ENCODE measurements at places on chromosomes 16 and 17. TPM values are rescaled to one million over a fixed set of nuclear protein-coding genes. Genes with fewer than 3 reads are reported as not detected.

DNA sequence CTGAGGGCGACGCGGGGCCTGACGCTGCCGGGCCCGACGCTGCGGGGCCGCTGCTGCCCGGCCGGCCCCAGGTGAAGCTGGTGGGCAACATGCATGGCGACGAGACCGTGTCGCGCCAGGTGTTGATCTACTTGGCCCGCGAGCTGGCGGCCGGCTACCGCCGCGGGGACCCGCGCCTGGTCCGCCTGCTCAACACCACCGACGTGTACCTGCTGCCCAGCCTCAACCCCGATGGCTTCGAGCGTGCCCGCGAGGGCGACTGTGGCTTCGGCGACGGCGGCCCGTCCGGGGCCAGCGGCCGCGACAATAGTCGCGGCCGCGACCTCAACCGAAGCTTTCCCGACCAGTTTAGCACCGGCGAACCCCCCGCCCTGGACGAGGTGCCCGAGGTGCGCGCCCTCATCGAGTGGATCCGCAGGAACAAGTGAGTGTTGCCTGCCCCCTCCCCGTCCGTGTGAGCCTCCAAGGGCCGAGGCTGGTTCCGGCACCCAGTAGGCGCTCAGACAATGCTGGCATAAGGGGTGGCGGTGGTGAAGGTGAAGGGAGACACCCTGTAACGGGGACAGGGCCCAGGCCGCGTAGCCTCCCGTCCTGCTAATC lies 676 bp downstream of the CPD start:
- no peaks in the 10 kb centered on the region for H3K36me3 ChIP-seq
- H3K27ac ChIP-seq: peak overlapping the region; percentile 93
- DNase-seq: peak; percentile 88

KRT14 gene
- total RNA-seq: not detected

DNA sequence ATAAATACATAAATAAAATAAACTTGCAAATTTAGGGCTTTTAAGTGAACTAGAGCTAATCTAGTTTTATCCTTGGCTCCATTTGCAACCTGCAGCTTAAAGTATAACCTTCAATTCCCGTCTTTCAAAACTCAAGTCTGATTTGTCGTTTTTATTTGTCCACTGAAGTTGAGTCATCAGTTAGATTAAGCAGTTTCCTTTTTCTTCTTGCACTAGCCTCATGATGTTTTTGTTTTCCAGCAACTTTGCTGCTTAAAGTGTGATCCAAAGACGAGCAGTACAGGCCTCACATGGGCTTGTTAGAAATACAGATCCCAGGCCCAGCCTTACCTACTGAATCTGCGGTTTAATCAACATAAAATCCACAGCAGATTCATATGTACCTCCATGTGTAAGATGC lies 13.8 kb downstream of the ARSG start:
- no peaks in the 10 kb centered on the region for H3K36me3 ChIP-seq
- no peak for DNase-seq
- no peak overlapping the region for H3K4me3 ChIP-seq
- no peaks in the 10 kb centered on the region for H3K27me3 ChIP-seq
- H3K27ac ChIP-seq: no peak overlapping the region
- H3K4me1 ChIP-seq: no peaks in the 10 kb centered on the region

DYNLRB2 gene
- total RNA-seq: 1.1 TPM

DNA sequence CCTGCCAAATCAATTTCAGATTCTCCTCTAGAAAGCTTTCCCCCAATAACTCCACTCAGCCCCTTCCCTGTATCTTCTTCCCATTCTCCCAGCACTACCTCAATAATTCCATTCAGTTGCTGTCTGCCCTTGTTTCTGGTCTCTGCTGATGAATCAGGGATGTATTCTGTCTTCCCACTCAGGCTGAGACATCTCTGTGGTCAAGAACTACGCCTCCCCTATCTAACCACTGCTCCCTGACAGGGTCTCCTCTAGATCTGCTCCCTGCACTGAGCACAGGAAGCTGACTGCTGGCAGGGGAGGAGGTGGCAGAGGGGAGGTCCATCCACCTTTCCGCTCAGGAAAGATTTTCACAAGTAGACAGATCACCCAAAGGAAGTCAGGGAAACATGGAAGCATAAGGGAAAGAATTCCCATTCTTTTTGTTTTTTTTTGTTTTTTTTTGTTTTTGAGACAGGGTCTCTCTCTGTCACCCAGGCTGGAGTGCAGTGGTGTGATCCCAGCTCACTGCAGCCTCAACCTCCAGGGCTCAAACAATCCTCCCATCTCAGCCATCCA lies 16.9 kb upstream of the SP2 start:
- peak overlapping the region; percentile 38 for H3K27ac ChIP-seq
- no peaks in the 10 kb centered on the region for H3K36me3 ChIP-seq
- DNase-seq: no peak
- H3K27me3 ChIP-seq: no peaks in the 10 kb centered on the region
- peaks cover 15% of the 10 kb centered on the region for H3K4me1 ChIP-seq

KCNJ18 gene
- total RNA-seq: not detected

CTRL gene
- 4.2 TPM for total RNA-seq

GAST gene
- not detected for total RNA-seq

GRCh38 chr17:75759457-75759856 lies 5.5 kb downstream of the GALK1 start:
- no peak overlapping the region for H3K4me3 ChIP-seq
- H3K27ac ChIP-seq: no peak overlapping the region
- DNase-seq: no peak
- H3K4me1 ChIP-seq: peaks cover 10% of the 10 kb centered on the region

ANKRD40CL gene
- total RNA-seq: not detected

- H3K4me1 ChIP-seq: peaks cover 6% of the 10 kb centered on the region
- DNase-seq: no peak
- H3K27ac ChIP-seq: no peak overlapping the region
- H3K36me3 ChIP-seq: no peaks in the 10 kb centered on the region
These were observed 10.0 kb downstream of the TMEM235 start for GRCh38 chr17:78241277-78242023.

EXOC3L1 gene
- total RNA-seq: 10.5 TPM

DNA sequence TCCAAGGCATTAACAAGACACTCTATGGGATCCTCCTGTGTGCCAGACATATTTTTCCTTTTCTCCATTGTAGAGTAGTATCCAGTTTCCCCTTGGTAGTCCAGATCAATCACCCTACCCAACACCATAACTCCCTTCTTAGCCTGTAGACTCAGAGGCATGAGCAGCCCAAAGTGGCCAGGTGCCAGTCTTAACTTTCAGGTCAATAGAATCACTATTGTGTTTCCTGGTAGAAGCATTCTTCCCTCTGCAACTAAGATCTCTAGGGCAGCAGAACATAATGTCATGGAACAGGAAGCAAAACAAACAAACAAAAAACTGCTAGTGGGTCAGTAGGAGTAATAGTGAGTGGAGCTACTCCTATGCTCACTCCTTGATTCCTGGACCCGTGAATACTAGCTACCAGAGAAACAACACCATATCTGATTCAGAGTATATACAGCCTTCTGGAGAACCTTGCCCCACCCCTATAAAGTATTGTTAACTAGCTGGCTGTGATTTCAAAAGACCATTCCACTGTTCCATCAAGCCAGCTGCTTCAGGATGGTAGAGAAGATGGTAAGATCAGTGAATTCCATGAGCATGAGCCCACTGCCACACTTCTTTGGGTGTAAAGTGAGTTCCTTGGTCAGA lies 11.2 kb upstream of the CLEC19A start:
- no peaks in the 10 kb centered on the region for H3K4me1 ChIP-seq
- DNase-seq: no peak
- H3K27ac ChIP-seq: no peak overlapping the region
- no peaks in the 10 kb centered on the region for H3K36me3 ChIP-seq
- no peaks in the 10 kb centered on the region for H3K27me3 ChIP-seq

CCR7 gene
- 1.5 TPM for total RNA-seq

DNA sequence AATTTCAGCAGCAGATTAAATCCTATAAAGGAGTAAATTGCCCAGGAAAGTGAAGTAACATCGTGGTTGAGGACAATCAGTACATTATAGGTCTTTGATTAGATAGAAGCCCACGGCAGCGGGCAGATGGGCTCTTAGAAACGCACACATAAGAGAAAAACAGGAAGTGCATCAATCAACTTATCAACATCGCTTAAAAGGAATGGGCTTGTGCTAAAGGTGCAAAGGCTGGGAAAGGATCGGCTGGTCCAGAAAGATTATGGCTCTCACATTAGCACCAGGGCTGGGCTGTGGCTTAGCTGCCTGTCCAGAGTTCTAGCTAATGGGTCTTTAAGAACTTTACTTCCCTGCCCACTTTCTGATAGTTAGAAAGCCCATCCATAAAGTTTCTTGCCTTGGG lies 292.0 kb upstream of the TNRC6C start:
- no peak overlapping the region for H3K4me3 ChIP-seq
- H3K36me3 ChIP-seq: no peaks in the 10 kb centered on the region
- H3K27me3 ChIP-seq: no peaks in the 10 kb centered on the region
- no peak for DNase-seq
- H3K4me1 ChIP-seq: peaks cover 3% of the 10 kb centered on the region

DNA sequence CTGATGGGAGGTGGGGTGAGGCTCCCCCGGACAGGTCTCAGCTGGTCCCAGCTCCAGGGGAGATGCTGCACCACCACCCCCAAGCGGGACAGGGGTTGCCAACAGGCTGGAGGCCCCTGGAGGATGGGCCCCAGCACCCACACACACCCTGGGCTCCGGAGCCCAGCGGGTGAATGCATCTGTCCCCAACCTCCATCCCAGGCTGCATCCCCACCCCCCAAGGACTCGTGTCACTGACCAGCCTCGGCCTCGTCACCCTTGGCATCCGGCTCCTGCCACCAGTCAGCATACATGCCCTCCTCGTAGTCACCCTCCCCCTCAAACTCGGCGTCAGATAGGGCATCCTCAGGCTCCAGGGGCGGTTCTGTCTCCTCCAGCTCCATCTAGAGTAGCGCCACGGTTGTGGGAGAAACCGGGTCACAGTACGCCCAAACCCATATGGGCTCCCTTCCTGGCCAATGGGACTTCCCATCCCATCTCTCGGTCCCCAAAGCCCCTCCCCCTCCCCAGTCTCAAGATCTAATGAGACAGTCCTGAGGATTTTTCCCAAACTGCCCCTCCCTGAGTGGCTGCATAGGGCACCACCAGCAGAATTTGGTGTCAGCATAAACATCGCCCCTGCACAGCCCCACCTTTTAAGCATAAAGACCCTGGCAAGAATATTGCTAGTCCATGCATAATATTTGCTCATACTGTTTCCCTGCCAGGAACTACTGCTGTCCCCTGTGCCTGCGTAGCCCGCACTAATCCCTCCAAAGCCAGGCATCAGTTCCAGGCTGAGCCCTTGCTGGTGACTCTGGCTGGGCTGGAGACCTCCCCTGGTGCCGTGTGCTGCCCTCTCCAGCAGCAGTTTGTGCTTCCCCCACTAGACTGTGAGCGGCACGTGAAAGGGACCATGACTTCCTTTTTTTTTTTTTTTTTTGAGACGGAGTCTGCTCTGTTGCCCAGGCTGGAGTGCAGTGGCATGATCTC lies 8.4 kb downstream of the P3H4 start:
- H3K27ac ChIP-seq: no peak overlapping the region
- no peak for DNase-seq
- no peaks in the 10 kb centered on the region for H3K36me3 ChIP-seq
- no peaks in the 10 kb centered on the region for H3K27me3 ChIP-seq
- peaks cover 6% of the 10 kb centered on the region for H3K4me1 ChIP-seq

DNA sequence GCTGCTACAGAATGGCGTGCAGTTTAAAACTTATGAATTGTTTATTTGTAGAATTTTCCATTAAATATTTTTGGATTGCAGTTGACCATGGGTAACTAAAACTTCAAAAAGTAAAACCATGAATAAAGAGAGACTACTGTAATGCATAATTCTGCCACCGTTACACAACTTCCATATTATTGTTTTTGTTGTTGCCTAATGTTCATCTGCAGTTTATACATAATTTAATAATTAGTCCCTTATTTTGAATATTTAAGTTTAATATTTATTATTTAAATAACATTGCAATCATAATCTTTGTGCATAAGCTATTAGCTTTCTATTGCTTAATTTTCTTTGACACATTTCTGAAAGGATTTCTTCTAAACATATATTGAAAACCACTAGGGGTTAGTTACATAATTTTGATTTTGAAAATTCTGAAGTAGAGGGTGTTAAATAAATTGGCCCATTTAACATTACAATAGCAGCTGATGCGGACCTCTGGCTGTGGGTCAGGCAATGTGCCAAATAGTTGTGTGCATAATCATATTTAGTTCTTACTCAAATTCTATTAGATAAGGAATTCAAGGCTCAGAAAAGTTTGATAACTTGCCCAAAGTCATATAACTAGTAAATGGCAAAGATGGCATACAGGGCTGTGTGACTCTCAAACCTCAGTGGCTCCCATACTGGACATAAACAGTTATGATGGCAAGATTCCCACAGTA lies 31.1 kb downstream of the PPM1E start:
- no peaks in the 10 kb centered on the region for H3K36me3 ChIP-seq
- H3K4me1 ChIP-seq: no peaks in the 10 kb centered on the region
- DNase-seq: no peak
- H3K4me3 ChIP-seq: no peak overlapping the region

DNA sequence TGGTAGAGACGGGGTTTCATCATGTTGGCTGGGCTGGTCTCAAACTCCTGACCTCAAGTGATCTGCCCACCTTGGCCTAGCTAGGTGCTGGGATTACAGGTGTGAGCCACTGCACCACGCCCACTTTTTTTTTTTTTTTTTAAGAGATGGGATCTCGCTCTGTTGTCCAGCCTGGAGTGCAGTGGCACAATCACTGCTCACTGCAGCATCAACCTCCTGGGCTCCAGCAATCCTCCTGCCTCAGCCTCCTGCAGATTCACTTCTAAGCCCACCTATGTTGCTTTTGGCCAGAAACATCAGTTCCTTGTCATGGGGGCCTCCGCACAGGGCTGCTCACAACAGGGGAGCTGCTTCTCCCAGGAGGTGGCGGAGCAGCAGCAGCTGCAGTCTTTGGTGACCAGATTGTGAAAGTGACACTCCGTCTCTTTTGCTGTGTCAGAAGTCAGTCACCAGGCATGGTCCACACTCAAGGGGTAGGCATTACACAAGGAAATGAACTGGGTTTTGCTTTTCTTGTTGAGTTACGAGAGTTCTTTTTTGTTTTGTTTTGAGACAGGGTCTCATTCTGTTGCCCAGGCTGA lies 4.5 kb upstream of the NME4 start:
- H3K4me3 ChIP-seq: no peak overlapping the region
- H3K27me3 ChIP-seq: no peaks in the 10 kb centered on the region
- DNase-seq: no peak
- H3K4me1 ChIP-seq: peaks cover 9% of the 10 kb centered on the region

ARHGAP27 gene
- total RNA-seq: 46.1 TPM

GJD3 gene
- total RNA-seq: 6.0 TPM

DNA sequence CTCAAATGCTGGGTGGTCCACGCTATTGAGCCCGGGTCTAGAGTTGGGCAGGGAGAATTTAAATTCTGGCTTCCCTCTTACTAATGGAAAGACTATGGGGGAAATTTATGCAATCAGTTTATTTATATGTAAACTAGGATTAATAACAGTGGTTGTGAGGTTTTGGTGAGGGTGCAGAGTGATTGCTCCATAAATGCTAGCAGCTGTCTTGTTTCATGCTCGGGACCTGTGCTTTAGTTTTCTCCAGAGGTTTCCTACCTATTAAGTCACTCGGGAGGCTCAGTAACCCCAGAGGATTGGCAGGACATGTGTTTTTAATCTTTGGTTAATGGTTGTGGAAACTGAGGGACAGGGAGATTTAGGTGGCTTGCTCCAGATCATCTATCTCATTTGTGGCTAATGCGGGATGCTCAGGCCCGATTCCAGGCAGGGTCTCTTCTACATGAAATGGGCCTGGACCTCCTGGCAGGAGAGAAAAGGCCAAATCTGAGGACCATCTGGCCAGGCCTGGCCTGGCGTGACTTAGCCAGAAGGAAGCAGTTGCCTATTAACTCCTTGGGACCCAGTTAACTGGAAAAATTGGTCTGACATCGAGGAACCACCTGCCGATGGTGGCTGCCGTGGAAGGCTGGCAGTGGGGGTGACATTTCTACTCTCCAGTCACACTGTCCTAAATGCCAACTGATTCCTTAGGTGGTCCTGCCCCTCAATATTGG lies 2.1 kb downstream of the PRCD start:
- no peak for DNase-seq
- peaks cover 15% of the 10 kb centered on the region for H3K27me3 ChIP-seq
- no peak overlapping the region for H3K4me3 ChIP-seq
- no peaks in the 10 kb centered on the region for H3K36me3 ChIP-seq
